NCI-H187 (cell line): ENCODE measurements at places on chromosomes 13 and 19.

DNA sequence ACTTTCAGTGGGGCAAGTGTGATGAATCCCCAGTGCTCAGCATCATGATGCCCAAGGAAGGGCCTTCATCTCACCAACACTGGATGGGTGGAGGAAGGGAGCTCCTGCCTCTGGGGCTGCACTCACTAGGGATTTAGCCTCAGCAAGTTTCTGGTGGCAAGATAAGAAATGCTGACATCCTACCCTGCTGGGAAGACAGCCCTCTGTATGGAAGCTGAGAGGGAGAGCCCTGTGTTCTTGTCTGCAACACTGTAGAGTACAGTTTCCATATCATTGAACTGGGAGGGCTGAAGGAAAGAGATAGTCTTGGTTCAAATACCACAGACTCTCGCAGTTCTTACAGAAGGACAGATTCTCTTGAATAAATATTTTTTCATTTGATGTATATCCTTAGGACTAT is 7.3 kb upstream of the ZNF460 start:
- no peak for DNase-seq

DNA sequence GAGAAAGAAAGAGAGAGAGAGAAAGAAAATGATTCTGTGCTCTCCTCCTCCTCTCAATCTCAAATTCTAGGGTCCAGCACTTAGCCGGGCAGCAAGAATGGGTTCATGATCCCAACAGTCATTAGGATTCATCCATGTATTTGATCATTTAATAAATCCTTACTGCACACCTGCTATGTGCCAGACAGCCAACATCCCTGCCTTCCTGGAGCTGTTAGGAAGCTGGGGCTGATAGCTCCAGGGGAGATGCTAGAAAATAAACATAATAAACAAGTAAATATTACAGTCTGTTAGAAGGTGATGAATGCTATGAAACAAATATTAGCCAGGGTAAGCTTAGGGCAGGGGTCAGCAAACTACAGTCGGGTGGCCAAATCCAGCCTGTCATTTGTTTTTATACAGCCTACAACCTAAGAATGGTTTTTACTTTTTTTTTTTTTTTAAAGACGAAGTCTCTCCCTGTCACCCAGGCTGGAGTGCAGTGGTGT is 9.9 kb upstream of the ACP7 start:
- DNase-seq, result no peak

GRCh38 chr19:10854350-10855089 is 6.3 kb downstream of the C19orf38 start:
- no peak for DNase-seq

DNA sequence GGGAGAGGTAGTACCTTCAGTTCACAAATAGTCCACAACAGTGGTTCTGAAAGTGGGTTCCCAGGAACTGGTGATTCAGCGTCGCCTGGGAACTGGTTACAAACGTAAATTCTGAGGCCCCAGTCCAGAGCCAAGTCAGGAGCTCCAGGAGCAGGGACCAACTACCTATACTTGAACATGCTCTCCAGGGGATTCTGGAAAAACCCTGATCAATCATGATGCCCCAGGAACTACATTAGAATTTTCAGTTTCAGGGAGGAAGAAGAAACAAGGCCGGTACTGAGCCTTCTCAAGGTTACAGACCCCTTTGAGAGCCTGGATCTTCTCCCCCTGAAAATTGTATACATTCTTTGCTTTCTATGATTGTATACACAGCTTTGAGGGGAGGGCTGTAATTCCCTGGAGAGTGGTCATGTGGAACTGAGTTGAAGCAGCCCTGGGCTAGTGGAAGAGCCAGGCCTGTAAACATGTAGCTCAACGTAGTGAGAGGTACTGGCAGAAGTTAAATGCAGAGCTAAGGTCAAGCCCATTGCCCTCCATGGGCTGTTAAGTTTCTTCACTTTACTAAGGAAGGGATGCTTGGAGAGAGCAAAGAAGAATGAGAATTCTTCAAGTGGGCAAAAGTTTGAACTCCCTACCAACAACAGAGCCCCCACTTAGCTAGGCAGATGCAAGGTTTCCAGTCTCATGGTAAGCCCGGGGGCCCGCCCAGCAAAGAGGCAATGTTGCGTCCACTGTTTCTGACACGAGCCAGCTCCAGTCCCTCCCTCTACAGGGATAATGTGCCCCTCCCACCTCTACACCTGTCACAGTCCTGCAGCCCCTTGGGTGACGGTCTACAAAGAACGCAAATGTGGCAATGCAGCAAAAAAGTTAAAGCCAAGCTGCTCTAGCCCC is 17.0 kb downstream of the DOCK9 start:
- no peak for DNase-seq

DNA sequence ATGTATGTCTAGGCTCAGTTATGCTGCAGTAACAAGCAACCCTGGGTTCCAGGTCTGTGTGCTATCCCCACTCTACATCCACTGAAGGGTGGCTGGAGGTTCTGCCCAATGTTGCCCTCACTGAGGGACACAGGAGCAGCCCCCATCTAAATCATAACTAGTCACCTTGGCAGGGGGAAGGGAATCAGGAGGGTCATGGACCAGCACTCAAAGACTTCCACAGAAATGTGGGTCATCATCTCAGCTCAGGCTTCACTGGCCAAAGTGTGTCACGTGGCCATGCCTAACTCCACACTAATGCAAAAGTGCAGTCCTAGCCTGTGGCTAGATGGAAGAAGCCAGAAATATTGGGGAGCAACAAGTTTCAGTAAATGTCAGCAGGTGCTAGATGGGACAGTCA is 137.3 kb upstream of the ZNF507 start:
- no peak for DNase-seq

DNA sequence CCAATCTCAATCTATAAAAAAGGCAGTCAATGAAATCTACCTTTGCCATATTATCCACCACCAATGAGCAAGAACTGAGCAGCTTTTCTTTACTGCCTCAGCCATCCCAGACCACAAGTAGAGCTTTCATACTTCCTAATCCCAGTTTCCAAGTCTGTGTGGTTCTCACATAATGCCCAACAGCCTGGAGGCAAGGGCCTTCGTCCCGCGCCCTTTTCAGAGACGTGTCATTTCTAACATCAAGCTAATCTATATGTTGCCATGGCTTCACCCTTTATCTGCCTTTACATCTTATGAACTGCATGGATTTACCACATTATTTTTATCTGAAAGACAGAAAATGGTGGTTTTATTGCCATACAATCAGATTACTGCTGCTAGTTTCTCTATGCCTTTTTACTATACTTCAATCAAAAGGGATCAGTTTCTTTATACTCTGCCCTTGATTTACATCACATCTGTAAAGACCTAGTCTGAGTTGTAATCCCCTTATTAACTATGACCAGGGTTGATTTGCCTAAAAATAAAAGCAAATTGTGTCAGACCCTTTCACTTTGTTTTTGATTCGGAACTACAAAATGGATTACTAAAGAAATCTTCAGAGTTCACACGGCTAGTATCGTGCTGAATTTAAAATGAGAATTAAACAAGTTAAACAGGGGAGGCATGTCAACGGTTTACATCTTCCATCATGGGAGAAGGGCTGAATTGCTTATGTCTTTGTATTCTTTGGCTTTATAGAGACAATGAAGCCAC is 5.9 kb downstream of the EFNB2 start:
- DNase-seq, result no peak

DNA sequence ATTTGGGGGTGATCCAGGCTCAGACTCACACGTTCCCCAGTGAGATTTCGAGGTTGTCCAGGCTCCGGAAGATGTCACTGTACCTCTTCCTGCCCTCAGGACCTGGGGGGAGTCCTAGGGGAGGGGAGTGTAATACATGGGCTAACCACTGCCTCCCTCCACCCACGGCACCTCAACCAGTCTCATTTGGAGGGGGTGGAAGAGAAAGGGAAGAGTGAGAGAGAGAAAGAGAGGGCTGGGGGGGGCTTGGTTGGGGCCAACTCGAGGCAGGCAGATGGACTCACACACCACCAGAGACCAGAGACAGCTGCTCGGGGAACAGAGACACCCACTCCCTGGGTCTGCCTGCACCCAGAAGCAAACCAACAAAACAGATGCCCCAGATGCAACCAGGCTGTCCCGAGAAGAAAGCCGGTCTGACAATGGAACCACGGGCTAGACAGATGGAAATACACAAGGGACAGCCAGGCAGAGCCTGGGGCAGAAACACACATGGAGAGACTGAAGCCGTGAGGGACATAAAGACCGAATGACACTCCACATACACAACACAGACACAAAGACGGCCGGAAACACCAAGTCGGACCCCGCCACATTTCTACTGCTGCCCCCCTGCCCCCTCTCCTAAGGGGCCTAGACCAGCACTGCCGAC is 825 bp downstream of the GMIP start:
- no peak for DNase-seq

DNA sequence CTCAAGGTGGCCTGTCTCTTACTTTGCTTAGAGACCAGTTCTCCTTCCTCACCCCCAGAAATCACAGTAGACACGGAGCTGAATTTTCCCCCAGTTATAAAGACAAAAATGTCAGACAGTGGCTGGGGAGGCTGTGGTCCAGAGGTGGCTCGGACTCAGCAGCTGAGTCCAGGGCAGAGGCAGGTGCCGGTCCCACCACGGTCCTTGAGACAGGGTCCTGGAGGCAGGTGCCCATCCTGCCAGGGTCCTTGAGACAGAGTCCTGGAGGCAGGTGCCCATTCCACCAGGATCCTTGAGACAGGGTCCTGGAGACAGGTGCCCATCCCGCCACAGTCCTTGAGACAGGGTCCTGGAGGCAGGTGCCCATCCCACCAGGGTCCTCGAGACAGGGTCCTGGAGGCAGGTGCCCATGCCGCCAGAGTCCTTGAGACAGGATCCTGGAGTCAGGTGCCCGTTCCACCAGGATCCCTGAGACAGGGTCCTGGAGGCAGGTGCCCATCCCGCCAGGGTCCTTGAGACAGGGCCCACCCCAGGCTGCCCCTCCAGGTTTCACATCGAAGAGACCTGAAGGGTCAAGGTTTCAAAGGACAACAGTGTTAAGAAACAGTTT is 23.1 kb downstream of the PEPD start:
- no peak for DNase-seq

- DNase-seq, result no peak
These were observed 44.8 kb upstream of the ARGLU1 start for GRCh38 chr13:106612688-106613087.

- no peak for DNase-seq
These were observed 3.7 kb downstream of the ZNF136 start for GRCh38 chr19:12166626-12167025.

DNA sequence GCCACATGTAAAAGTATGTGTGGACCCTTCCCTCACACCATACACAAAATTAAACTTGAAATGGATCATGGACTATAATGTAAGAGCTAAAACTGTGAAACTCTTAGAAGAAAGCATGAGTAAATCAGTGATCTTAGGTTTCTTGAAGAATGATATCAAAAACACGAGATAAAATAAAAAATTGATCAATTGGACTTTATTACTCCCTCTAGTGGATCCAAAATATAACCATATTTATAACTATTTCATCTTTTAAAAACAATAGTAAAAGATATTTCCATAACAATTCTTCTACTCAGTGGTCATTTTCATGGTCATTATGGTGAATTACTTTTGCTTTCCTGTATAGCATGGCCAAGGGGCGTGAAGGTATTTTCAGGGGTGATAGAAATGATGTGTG is 174.6 kb upstream of the LSM14A start:
- no peak for DNase-seq

DNA sequence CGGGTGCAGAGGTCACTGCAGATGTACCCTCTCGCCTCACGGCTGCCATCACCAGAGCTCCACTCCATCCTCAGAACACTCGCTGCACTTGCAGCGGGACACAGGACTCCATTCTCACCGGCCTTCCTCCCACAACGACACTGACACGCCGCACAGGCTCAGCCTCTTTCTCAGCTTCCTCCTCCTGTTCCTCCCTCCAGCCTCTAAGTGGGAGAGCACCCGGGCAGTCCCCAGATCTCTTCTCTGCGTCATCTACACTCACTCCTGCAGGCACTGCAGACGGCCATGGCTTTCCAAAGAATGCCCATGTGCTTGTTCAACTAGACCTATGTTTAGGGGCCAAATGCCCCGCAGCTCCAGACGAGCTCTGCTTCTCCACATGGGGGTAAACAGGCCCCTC is 14.3 kb upstream of the FKRP start:
- DNase-seq, result no peak

- no peak for DNase-seq
These were observed 116.8 kb downstream of the FOXO1 start for GRCh38 chr13:40549500-40550094.

DNA sequence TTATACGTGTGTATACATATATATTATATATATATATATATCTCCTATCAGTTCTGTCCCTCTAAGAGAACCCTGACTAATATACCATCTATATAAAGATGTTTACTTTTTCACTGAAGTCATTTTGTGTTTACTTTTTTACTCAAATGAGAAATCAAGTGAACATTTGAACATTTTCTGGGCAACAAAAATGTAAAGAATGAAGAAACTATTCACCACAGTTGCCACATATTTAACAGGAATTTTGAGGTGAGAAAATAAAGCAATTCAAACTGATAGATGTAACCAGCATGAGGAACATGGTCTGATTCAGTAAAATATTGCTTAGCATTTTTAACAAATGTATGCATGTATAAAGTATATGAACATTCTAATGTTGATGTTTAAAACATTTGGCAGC is 299.2 kb upstream of the KLHL1 start:
- no peak for DNase-seq

DNA sequence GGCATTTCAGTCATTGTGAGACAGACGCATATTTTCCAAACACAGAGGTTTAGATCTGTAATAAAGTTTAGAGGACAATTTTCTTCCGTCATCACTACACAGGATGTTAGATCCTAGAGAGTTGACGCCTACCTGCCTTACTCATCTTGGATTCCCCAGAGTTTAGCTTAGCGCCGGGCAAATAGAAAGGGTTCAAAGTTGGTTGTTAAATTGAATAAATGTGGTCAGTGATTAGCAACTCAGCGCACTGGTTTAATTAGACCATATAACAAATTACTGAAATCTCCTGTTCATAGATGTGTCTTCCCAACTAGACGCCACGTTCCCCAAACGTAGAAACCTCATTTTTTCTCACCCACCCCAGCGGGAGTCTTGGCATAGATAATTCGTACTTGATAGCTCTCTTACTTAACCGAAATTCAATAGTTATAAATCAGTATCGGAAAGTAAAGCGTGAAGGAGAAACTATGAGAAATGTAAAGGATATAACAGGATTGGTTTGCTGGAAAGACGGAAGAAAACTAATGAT is 726 bp upstream of the UFM1 start:
- no peak for DNase-seq

- no peak for DNase-seq
These were observed 98.0 kb upstream of the WASF3 start for GRCh38 chr13:26459276-26460131.

DNA sequence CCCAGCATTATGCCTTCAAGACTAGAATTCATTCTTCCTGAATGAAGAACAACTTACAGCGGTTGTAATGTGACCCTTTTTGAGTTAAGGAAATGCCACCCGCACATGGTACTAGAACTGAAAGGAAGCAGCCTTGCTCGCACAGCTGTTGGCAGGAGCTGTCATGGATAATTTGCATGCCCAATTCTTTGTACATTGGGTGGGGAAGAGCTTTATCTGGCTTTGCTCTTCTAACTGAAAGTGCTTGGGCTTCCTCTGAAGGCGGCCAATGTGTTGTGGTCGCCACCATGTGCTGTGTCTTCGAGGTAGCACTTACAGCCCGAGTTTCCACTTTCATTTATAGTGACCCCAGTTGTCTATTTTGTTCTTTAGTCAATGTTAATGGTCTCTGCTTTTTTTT is 3.4 kb downstream of the CCNE1 start:
- no peak for DNase-seq

- DNase-seq, result no peak
These were observed 31.6 kb downstream of the DOT1L start for GRCh38 chr19:2195361-2195760.

- DNase-seq, result no peak
These were observed 103.3 kb downstream of the SPRY2 start for GRCh38 chr13:80237646-80238045.

- no peak for DNase-seq
These were observed 409 bp downstream of the FOSB start for GRCh38 chr19:45468159-45468651.
